Activated CD8-positive, alpha-beta memory T cell treated with anti-CD3 and anti-CD28 coated beads for 48 hours (primary cell): ENCODE measurements at places on chromosomes 6 and 20.
A peak's percentile ranks its signal among the peaks of the same experiment; 100 is the strongest.

DNA sequence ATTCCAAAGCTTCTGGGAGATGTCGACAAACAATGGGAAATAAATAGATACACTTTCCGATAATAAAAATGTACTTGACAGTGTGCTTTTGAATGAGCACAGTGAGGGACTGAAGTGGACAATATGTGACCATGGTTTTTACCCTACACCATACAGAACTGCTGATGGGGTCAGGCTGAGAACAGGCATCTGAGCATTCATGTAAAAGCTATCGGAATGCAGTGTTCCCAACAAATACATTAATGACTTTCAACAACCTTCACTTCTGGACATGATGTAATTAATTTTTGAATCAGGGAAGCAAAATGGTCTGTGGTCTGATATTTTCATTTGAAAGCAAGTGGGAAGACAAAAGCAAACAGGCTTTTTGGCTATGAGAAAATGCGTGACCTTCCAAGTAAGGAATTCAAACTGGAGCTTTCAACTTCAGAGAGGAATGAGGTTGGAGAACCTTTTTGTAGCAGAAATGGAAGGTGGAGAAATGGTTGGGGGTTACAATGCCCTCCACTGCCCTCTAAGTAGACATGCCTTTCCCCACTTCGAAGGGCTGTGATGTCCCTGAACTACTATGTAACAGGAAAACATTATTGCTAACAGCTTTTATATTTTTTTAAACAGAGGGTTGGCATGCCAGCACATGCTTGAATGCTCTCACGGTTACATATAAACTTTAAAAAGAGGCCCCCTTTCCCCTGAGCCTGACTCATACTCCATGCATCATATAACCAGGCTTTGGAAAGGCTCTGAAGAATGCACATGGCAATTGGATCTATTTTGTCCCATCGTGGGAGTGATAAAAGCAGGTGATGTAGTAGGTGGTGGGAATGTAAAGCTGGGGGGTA lies 203.5 kb upstream of the CITED2 start:
- DNase-seq = no peak

DNA sequence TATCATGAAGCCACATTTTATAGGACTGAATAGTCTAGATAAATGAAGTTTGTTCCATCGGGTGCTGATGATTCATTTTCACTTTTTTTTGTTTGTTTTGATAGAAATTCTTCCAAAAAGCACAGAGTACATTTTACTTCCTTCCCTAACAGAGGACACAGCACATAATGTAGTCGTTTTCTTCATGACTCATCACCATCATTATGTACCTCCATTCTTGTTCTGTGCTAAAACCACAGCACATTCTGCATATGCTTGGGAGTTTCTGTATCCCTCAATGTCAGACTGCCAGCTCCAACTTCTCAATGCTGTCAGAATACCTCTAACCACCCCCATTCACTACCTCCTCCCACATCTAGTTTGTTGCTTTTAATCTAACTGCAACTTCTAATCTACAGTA lies 1004.9 kb upstream of the ADGRB3 start:
- no peak for DNase-seq

DNA sequence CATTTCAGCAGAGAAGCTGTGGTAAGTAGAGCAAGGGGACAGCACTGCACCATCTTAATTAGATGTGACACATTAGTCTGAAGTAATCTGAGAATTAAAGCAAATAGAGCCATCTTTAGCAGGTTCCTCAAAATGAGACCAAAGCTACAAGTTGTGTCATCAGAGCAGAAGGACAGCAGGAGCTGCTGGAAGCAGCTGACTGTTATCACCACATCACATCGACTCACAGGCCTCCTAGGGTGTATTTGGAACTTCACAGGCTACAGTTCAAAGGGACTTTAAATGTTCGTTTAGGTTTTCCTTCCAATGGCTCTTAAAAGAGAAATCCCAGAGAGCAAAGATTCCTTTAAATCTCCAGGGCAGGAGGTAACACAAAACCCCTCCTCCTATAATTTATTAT lies 69.5 kb downstream of the LCA5 start:
- no peak for DNase-seq

- DNase-seq = no peak
Observed at GRCh38 chr20:62338294-62338620, 28.9 kb downstream of the LAMA5 start.

DNA sequence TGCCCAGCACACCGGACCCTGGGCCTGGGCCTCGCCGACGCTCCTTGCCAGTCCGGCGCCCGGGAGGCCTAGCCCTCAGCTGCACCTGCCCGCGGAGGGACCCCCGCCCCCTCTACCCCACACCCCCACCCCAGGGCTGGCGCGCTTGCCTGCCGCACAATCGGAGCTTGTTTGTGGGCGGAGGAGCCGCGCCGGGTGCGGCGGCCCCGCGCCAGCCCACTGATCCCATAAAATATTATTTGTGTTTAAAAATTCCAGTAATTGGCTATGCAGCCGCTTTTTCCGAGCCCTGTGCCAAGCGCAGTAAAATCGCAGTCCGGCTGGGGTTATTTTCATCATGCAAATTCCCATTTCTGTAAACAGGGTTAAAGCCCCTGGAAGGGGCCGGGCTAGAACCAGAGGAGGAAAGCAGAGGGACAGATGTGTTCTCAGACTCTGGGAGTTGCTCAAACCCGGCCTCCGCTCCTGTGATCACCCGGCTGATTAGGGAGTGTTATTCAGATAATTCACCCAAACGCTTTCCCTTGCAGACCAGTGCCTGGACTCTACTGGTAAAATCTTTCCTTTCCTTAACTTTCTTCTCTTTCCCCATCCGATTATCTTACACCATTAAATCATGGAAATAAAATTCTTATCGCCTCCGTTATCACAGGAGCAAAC lies 93.1 kb downstream of the NCR2 start:
- no peak for DNase-seq

DNA sequence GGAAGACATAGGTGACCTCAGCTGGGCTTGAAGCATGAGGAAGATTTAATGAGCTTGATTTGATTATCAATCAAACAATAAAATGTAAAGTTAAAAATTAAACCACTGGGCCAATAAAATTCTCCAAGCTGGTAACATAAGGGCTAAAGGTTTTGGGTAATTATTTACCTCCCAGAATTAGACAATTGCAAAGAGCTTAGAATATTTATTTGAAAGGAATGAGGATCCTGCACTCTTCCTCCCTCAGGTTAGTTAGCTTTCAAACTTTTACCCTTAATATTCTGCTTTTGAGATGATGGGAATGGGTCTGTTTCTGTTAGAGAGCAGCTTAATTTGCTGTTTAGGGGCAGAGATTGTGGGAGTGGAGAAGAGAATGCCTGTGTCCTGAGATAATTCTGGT lies at the start of gene SLC17A4:
TSS of gene SLC17A4 (plus strand) at position 208 of the 400 bp plus-strand sequence. CDS start 7,221 bp downstream, outside the sequence.
- no peak for DNase-seq

DNA sequence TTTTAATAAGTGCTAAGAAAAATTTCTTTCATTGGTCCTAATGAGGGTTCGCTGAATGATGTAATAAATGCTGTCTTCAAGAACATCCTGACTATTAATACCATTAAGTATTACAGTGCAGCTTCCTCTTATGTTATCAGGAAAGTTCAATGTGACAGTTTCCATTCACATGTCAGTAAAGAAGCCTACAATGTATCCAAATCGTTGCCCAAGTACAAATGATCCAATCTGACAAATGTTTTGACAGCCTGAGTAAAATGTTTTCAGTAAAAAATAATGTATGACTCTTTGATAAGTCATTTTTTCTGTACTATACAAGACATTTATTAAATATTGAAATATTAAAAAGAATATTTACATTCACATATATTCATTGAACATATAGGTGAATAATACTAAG lies 496.1 kb upstream of the MANEA start:
- no peak for DNase-seq

DNA sequence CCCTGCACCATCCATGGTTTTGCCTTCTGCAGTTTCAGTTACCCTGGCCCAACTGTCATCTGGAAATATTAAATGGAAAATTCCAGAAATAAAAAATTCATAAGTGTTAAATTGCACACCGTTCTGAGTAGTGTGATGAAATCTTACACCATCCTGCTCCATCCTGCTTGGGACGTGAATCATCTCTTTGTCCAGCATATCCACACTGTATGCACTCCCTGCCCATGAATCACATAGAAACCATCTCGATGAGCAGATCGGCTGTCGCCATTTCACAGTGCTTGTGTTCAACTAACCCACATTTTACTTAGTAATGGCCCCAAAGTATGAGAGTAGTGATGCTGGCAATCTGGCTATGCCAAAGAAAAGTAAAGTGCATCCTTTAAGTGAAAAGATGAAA lies 105.9 kb upstream of the ID4 start:
- DNase-seq = no peak

GRCh38 chr6:99560668-99561067 lies 7.8 kb downstream of the CCNC start:
- DNase-seq = no peak

DNA sequence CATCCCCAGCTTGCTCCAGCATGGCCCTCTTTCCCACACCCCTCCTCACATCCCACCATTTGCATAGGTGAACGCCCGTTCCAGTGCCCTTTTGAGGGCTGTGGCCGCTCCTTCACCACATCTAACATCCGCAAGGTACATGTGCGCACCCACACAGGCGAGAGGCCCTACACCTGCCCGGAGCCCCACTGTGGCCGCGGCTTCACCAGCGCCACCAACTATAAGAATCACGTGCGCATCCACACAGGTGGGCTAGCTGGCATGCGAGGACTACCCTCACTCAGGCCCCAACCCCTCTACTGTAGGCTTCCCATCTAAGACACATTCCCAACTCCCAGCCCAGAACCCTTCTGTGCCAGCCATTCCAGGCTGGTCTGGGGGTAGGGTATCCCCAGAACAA lies 6.1 kb upstream of the DEF6 start:
- DNase-seq = no peak

- no peak for DNase-seq
Observed at GRCh38 chr6:158815907-158816306, 3.3 kb downstream of the EZR start.

GRCh38 chr6:33822575-33823395 lies 19.0 kb upstream of the MLN start:
- no peak for DNase-seq

DNA sequence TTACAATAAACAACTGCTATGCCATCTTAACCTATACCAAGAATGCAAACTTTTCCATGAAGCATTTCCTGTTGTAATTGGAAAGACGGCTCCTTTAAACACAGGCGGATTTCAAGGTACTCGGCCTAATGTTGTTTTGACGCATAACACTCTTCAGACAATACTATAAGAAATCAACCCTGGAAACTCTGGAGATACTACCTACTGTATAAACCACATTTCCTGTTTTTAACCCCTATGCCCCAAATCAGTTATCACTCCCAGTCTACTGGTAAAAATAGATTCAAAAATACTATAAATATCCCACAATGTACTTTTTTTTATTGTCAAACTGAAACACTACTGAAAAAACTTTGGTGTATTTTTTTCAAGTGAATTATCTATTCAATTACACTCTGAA lies 118.1 kb downstream of the IRF4 start:
- DNase-seq = no peak

GRCh38 chr6:129329678-129330077 lies 380.3 kb downstream of the ARHGAP18 start:
- no peak for DNase-seq

GRCh38 chr6:42901538-42901957 lies 14.3 kb upstream of the PTCRA start:
- peak; percentile 50 for DNase-seq

- DNase-seq = no peak
Observed at GRCh38 chr6:158646023-158646910, 1.7 kb upstream of the DYNLT1 start.

DNA sequence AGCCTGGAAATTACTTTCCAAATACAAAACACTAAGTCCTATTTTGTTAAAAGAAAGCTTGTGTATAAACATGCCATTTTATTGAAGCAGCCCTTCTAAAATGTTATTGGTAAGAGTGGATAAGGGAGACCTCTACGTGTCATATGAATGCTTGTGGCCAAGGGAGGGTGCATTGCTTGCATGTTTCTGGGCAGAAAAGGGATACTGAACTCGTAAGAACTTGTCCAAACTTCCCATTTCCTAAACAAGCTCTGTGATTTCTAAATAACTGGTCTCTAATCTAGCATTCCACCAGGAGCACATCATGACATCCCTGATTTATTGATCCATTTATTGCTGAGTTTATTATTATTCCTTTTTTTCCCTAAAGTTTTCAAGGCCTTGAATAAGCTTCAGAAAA lies 474.1 kb downstream of the CD109 start:
- no peak for DNase-seq

GRCh38 chr6:9732056-9732455 lies 682.8 kb downstream of the TFAP2A start:
- DNase-seq = no peak

DNA sequence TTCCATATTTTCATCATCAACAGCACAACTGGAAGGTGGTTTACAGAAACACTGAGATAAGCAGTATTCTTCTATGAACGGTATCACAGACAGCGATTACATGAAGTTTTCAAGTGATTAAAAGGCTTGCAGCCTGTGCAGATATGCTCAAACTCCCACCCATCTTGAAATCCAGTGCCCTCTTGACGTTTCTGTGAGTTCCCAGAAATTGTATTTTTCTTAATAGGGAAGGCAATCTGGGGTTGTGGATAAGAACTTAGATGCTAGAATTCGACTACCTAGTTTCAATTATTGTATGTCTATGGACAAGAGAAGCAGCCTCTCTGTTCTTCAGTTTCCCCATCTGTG lies 290.3 kb downstream of the ZNF217 start:
- no peak for DNase-seq

DNA sequence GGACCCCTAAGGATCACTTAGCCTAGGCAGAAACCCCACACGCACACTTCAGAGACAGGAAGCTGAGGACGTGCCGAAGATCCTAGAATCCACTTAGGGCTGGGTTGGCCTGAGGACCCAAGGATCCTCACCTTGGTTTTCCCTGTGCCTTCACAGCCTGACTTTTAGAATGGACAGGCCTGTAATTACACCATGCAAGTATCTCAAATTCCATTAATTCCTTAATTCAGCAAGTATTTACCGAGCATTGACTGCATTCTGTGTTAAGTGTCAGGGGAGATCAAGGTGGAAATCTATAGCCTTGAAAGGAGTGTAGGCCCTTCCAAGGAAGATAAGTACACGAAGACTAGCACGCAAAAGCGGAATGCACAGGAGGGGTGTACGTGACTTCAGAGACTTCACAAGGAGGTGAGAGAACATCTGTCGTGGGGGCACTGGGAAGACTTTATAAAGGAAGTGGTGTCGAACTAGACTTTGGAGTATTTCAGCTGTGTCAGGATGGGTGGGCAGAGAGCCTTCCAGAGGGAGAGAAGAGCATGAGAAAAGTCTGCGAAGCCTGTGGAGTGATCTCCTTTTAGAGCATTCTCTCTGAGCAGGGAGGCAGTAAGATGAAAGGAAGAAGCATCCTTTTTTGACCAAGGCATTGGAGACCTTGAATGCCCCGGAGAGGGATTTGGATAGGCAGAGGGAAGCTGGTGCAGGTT lies 4.0 kb downstream of the DSP start:
- DNase-seq = no peak

GRCh38 chr6:1435806-1436205 lies 46.4 kb downstream of the FOXF2 start:
- DNase-seq = no peak

GRCh38 chr6:42185597-42185996 lies 9.2 kb downstream of the GUCA1B start:
- DNase-seq = no peak

GRCh38 chr6:6942831-6943230 lies 164.9 kb upstream of the RREB1 start:
- DNase-seq = no peak

- DNase-seq = no peak
Observed at GRCh38 chr20:54619181-54619580, 143.8 kb downstream of the DOK5 start.

GRCh38 chr6:22248513-22249308 lies 48.1 kb downstream of the PRL start:
- no peak for DNase-seq

- no peak for DNase-seq
Observed at GRCh38 chr20:235891-236290, 8.8 kb downstream of the DEFB129 start.

- no peak for DNase-seq
Observed at GRCh38 chr6:32194825-32195651, 2.6 kb upstream of the GPSM3 start.
